Activated B cell treated with CpG ODN at 0.5 μM for 24 hours (primary cell): ENCODE measurements at places on chromosomes 5 and 9. TPM values are rescaled to one million over a fixed set of nuclear protein-coding genes. Genes with fewer than 3 reads are reported as not detected.

- no peak for DNase-seq
Observed at GRCh38 chr9:107693625-107694326, 204.2 kb upstream of the KLF4 start.

DNA sequence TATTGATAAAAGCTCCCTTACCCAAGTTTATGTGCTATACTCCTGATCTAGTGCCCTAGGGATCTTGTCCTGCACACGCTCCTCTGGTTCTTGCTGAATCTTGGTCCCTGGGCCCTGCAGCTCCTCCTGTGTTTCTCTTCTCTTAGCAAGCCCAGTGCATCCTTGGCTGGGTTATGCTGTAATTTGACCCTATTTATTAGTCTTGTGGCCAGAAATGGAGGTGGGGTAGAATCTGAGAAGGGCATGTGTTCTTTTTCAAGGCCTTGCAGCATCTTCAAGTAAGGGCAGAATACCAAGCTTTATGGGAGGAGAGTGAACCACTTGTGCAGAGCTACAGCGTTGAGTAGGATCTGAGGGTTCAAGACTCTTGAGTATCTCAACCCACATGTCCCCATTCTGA lies 366.8 kb downstream of the FAM170A start:
- DNase-seq = no peak

- no peak for DNase-seq
Observed at GRCh38 chr5:170554521-170555267, 50.9 kb downstream of the KCNIP1 start.

GRCh38 chr5:132064140-132064539 lies 3.7 kb downstream of the IL3 start:
- DNase-seq = no peak

DNA sequence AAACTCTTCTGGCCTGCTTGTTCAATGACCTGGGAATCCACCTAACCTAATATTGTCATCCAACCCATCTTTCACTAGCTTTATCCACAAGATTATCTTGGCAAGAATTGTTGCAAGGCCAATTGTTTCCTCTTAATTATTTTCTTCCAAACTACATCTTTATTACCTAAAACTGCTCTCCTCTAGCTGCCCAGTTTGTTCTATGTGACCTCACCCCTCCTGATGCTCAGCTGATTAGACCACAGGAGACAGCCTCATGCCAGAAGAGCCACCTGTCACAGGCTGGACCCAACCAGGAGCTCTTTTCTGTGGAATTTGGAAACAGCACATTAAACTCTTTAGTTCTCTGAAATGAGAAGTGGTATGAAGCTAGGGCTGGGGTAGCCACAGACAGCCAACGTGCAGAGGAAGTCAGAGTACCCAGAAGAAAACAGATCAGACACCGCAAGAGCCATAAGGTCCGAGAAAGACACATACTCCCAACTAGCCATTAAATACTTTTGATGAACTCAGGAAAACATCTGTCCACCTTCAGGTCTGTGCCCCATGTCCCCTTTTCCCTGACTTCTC lies 12.0 kb downstream of the SAXO1 start:
- no peak for DNase-seq

- DNase-seq = no peak
Observed at GRCh38 chr9:19416143-19416542, 7.3 kb downstream of the ACER2 start.

DNA sequence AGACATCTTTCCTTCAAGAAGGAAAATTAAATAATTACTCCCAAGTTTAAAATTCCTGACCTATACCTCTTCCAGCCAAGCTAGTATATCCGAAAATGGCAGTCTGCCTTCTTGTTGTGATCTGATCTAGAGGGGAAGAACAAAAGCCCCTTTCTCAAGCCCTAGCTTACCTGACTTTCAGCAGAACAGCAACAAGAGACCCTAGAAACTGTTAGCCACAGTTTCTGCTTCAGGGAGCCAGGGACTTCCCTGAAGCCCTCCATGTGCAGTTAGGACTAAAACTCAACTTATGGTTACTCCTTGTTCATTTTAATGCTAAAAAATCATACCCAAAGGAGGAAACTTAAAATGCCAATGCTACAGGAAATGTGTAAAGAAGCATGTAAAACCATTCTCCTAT lies 366.7 kb upstream of the CTNND2 start:
- DNase-seq = no peak

Gene TMEFF1
- 0.29 TPM in 1 of 2 replicates, not detected in the other for total RNA-seq

Gene LHX6
- not detected in 2 replicates for total RNA-seq

Gene CNTNAP3
- total RNA-seq = 0.24 and 0.71 TPM in 2 replicates

DNA sequence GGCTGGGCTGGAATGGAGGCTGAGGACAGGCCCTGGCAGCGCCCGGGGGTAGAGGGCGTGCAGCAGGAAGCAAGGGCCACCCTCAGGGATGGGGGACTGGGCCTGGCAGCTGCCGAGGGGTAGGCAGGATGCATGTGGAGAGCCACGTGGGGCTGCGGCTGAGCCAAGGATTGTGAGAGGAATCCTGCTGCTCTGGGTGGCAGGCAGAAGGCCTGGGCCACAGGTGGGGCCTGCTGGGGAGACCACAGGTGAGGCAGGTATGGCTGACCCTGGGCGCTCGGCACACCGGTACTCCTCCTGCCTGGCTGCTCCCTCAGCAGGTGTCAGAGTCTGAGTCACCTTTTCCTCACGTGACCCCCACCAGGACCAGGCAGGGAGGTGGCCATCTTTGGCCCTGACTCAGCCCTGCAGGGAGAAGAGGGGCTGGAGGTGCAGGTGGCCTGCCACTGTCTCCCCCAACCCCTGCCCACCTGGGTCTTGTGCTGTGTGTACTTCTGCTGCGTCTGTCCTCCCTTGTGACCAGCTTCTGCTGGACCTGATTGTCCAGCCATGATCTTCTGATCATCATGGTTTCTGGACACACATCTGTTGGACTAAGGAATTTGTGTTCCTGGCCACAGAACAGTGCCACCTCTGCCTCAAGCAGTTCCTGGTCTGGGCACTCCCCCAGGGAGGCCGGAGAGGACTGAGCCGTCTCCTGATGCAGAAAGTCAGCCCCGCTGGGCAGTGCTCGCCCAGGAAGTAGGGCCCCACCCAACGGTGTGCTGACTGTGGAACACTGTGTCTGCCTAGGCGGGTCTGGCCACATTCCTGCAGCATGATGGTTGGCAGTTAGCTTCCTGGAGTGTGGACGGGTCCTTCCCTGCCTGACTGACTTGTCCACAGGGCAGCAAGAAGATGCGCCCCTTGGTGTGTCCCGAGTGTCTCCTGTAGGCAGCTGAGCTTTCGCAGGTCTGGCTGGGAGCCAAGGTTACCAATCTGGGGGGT lies 6.4 kb downstream of the ARRDC1 start:
- no peak for DNase-seq

Gene LIX1
- not detected in 2 replicates for total RNA-seq

DNA sequence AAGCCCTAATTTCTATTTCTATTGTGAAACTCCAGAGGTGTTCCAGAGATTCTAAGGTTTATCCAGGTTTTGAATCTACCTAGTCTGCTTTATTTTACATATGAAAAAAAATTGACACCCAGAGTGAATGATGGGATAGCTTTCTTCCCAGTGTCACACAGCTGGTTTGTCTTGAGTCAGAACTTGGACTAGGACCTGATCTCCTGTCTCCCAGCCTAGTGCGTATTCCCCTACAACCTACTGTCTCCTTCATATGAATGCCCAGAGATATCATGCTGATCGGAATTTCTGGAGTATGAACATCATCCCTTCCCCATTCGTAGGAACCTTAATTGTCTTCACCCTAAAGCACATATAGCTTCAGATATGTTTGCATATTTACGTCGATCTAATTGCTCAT lies 524.2 kb downstream of the SPATA31D1 start:
- no peak for DNase-seq

GRCh38 chr9:130630071-130630450 lies 34.3 kb upstream of the PRDM12 start:
- no peak for DNase-seq

DNA sequence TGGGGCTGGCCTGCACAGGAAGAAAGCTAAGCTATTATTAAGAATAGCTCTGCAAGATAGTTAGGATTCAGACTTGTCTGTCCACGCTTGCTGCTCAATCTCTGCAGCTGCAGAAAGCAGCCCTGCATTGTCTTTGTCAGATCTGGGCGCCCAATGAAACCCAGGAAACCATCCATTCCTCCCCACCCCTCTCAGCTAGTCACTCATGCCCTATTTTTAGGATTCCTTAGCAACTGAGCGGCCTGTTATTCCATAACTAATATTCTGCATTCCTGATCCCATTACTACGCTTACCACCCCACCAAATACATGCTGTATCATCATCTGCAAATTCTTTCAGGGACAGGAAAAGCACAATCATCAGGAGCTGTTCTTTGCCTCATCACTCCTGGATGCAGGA lies 52.9 kb upstream of the APC start:
- DNase-seq = no peak

Gene DMRT3
- not detected in 2 replicates for total RNA-seq

GRCh38 chr9:76044266-76044819 lies 153.9 kb downstream of the PCSK5 start:
- no peak for DNase-seq

Gene NEUROG1
- not detected in 2 replicates for total RNA-seq

DNA sequence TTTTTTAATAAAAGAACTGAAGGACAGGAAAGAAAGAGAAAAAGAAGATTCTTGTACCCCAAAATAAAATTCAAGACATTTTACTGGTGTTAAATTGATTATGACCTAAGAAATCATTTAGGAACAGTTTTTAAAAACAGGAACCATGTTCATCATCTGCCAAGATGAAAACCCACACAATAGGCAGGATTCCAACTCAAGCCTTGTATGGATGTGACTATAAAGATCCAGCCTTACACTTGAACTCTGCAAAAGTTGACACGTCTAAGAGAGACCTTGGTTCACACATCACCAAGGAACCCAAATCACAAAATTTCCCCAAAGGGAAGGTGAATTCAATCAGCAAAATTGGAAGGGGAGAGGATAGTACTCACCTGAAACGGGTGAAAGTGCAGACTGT lies 82.6 kb downstream of the SMIM23 start:
- no peak for DNase-seq

Gene ARHGEF37
- total RNA-seq = 0.88 and 1.1 TPM in 2 replicates

DNA sequence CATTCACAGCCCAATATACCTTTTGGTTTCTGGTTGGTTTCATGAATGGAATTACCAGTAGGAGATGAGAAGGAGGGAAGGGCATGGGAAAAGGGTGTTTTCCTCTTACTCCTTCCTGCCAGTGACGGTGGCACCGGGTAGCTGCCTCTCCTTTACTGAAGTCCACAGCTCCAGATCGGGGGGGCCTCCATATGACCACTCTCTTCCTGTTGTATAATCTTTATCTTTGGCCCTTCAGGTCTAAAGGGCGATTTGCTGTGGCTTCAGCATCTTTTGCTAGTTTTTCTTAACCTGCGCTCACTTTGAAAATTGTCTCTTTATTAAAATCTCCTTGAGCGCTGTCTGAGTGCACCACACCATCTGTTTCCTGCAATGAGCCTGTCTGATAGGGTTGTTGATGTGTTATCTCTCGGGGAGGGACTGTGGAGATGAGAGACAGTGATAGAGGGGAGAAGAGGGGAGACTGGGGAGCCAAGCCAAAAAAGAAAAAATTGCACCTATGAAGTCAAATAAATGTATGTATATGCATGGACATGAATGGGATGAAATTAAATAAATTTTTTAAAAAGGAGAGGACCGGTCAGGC lies 449.3 kb upstream of the KLF4 start:
- no peak for DNase-seq

Gene IFNA13
- not detected in 2 replicates for total RNA-seq

Gene SH3PXD2B
- 0.02 TPM in 1 of 2 replicates, not detected in the other for total RNA-seq

Gene FOXD4L4
- 0.29 and 0.39 TPM in 2 replicates for total RNA-seq

DNA sequence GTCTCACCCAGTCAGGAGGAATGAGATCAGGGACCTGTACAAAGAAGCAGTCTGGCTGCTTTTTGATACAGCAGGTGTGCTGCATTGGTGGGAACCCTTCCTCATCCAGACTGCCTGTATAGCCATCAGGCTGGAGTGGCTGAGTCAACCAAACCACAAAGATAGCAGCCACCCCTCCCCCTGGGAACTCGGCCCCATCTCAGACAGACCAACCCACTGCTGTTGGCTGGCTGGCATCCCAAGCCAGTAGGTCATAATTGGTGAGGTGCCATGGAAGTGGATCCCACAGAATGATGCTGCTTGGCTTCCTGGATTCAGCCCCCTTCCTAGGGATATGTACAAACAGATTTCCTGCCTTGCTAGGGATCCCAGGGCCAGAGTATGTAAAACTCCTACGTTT lies 60.9 kb downstream of the YTHDC2 start:
- DNase-seq = no peak

GRCh38 chr5:160605266-160605665 lies 183.6 kb downstream of the PTTG1 start:
- DNase-seq = no peak

Gene F2RL2
- total RNA-seq = not detected in 2 replicates

DNA sequence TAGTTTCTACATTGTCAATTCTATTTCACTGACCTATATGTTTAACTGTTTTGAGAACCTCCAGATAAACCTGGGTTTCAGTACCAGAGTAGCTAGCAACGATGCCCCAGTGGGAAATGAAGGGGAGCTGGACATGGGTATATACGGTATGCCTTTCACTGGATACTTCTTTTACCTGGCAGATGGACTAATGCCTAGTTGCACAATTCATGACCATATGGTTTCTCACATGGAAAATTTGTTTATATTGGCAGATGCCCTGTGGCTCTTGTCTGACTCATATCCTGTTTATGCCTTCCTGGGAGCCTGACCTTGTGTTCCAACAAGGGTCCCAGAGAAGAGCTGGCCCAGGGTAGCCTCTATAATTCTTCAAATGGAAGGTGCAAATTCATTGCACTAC lies 144.1 kb downstream of the MAT2B start:
- DNase-seq = no peak

DNA sequence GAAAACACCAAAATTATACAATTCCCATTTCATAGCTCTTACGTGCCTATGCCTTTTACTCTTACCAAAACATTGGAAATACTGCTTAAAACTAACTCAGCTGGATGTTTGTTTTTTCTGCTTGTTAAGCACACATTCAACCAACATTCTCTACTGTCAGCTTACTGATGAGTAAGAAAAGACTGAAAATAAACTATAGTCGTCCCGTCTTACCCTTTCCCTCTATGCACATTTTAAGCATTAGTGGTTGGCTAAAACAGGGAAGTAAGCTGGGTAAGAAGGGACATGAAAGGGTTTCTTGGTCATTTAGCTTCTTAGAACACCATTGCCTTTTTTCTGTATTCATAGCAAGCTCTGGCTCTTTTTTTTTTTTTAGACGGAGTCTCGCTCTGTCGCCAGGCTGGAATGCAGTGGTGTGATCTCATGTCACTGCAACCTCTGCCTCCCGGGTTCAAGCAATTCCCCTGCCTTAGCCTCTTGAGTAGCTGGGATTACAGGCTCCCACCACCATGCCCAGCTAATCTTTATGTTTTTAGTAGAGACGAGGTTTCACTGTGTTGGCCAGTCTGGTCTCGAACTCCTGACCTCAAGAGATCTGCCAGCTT lies 232.1 kb upstream of the PCSK5 start:
- no peak for DNase-seq

GRCh38 chr5:36957953-36958537 lies 81.5 kb downstream of the NIPBL start:
- DNase-seq = no peak

Gene GMCL2
- not detected in 2 replicates for total RNA-seq

Gene C9orf153
- 0.17 and 0.18 TPM in 2 replicates for total RNA-seq

DNA sequence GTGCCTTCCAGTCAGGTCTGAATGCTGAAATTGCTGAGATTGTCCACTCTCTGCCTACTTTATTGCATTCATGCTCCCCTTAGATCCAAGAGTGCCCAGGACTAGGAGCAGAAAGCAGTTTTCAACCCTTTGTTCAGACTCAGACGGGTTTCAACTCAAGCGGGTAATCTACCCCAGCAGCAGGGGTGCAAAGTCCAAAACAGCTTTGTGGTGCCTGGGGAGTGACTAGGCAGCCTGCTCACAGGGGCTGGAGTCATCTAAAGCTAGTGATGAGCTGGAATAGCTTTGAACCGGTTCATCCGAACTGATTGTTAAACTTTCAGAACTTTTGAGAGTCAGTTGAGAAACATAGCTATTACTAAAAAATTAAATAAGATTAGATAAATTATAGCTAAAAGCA lies 71.0 kb upstream of the IQGAP2 start:
- no peak for DNase-seq
